NCI-H524 treated with DMSO at 0.1 percent for 48 hours (cell line): ENCODE measurements at places on chromosomes 6 and 20.
A peak's percentile ranks its signal among the peaks of the same experiment; 100 is the strongest.

DNA sequence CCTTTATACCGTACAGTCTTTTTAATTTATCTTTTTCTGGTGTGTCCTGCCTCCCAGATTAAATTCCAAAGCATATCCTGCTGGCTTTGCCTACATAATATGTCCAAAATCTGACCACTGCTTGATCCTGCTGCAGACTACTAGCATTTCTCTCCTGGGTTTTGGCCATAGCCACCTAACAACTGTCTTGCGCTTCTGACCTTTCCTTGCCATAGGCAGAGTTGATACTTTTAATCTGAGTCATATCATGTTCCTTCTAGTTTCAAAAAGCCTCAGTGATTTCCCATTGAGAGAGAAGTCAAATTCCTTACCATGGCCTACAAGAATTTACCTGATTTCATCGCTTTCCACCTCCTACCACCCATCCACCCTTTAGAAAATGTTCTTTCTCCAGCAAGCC is 104.8 kb downstream of the BCKDHB start:
- no peak for DNase-seq

DNA sequence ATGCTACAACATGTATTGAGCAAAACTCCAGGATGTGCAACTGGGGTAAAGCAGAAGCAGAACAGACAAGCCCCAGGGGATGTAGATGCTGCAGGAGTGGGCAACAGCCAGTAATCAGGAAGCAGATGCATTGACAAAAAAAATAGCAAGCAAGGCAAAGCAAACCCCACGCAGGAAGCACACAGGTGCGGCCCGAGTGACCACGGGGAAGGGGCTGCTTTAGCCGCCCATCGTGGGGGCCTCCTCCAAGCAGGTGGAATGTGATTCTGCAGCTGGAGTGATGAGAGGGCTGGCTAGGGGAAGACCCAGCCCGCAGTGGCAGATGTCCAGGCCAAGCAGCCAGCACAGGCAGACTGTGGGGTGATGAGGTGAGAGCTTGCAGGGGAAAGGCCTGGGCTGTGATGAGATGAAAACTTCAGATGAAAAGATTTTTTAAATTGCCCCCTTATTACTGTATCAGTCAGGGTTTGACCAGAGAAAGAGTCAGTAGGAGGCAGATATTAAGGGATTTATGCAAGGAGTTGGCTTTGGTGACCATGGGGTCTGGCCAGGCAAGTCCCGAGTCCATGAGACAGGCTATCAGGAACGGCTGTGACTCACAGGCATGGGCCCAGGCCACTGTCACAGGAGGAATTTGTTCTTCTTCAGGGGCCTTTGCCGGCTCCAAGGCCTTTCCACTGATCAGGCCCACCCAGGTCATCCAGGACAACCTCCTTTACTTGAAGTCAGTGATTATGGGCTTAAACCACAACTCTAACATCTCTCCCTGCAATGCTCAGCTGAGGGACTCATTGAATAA is 207.6 kb downstream of the ANKRD60 start:
- DNase-seq, result no peak

GRCh38 chr6:2790588-2791449 is 25.6 kb downstream of the WRNIP1 start:
- DNase-seq, result peak; percentile 54

GRCh38 chr6:122610690-122611455 is 668 bp downstream of the PKIB start:
- DNase-seq, result no peak

GRCh38 chr6:41649596-41649995 is 11.3 kb downstream of the MDFI start:
- no peak for DNase-seq

DNA sequence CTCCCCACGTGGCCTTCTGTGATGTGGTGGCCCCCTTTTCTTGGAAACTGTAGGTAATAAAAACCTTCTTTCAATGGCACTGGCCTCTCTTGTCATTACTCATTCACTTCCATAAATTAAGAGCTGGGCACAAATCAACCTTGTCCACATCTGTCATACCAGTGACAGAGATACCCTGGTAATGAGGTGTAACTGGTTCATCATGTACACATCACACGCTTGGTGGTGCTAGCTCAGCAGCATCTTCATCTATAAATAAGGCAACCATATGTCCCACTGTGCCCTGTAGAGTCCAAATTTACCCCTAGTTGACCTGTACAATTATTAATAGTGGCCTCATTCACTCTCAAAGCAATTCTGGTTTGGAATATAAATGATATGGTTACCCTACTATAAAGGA is 245.6 kb downstream of the HIVEP2 start:
- DNase-seq, result no peak

DNA sequence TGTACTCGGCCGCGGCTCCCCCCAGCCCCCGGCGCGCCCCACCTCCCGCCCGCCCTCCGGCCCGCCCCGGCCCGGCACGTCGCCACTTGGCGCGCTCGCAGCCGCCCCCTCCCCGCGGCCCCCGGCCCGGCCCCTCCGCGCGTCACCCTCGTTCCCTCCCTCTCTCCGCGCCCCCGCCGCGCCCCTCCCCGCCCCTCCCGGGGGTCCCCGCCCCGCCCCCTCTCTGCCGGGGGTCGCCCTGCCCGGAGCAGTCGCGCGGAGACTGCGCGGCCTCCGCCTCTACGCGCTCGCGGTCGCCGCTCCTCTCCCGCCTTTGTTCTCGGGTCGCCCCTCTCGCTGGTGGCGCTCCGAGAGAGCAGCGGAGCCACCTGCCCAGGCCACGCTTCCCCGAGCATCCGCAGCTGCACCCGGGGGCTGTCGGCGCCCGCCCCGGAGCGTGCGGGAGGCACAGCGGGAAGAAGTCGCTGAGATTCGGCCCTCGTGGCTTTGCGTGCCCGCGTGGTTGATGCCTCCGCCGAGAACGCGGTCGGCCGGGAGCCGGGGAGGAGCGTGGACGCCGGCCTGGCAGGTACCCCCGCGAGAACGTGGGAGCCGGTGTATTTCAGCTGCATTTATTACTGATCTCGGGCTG is at the start of gene PHF10:
PHF10 (minus strand) TSS at position 7 of the 631 bp plus-strand sequence. CDS start 569 bp downstream, outside the sequence.
- no peak for DNase-seq

DNA sequence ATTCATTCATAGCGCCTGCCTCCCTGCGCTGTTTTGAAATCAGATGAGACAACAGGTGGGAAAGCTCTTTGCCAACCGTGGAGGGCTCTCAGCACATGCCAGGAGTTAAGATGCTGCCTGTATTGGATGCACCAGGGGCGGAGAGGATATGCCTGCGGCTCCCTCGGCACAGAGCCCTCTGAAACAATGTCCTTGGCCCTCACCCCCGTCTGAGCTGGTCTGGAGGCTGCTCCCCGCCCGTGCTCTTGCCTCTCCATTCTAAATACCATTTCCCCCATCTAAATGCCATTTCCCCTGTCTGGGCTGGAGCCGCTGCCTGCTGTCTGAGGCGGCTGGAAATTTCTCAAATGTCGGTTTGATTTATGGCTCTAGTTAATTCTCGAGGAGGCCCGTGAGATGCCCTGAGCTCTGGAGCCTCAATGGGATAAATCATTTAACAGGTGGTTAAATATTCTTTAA is 50.8 kb upstream of the MLN start:
- peak; percentile 66 for DNase-seq

- no peak for DNase-seq
These were observed 229.3 kb downstream of the SYNDIG1 start for GRCh38 chr20:24698706-24699206.

DNA sequence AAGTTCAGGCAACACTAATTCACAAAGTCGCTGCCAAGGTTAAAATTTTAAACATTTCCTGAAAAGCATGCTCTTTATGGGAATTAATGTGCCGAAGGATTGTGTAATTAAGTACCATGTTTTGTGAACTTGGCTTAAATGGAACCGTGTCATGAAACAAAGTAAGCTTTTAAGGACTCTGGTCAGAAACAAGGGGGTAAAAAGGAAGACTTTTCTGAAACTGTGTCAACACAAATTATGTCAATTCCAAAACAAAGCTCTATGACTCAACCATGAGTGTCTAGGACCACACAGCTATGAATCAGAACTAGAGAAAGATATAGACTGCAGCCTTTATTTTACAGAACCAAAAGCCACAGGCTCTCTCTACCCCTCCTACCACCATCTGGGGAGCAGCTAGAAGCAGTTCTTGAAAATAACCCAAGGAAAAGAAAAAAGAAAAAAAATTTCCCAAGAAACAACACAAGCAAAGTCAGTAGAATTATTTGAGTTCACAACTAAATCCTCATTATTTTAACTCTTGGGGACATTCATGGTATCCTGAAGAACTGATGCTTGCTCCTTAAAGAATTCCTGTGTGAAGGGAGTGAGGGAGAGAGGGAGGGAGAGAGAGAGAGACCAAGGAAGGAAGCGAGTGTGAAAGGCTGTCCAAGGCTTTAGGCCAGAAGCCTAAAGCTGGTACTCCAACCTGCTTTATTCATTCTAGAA is 81.9 kb downstream of the ZMYND8 start:
- DNase-seq, result no peak

GRCh38 chr6:136566007-136566487 is 15.8 kb upstream of the MAP7 start:
- no peak for DNase-seq

DNA sequence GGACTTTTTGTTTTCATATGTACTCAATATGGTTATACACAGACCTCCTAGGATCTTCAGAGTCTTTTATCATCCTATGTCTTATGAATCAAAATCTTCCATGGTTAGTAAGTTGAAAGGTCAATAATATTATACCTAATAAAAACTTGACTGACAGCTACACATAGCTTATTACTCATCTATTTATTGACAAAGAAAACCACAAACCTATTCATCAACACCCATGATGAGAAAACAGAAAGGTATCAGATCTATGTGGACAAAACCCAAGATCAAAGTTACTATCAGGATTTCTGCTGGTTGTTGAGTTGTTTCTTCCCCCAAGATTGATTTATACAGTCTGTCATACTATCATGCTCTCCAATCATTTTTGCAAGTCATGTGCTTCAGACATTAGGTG is 460.1 kb upstream of the MANEA start:
- DNase-seq, result no peak

DNA sequence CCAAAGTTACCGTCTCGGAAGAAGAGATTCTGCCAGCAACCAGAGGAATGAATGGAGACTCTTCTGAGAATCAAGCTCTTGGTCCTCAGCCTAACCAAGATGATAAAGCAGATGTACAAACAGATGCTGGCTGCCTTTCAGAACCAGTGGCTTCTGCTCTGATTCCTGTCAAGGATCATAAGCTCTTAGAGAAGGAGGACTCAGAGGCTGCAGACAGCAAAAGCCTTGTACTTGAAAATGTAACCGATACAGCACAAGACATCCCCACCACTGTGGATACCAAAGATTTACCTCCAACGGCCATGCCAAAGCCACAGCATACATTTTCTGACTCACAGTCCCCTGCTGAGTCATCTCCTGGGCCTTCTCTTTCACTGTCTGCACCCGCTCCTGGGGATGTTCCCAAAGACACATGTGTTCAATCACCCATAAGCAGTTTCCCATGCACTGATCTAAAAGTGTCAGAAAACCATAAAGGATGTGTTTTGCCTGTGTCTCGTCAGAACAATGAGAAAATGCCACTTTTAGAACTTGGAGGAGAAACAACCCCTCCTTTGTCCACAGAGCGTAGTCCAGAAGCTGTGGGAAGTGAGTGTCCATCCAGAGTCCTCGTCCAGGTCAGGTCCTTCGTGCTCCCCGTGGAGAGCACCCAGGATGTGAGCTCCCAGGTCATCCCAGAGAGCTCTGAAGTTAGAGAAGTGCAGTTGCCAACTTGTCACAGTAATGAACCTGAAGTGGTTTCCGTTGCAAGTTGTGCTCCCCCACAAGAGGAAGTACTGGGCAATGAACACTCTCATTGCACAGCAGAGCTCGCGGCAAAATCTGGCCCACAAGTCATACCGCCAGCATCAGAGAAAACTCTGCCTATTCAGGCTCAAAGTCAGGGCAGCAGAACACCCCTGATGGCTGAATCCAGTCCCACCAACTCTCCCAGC is 109.6 kb downstream of the RTN4IP1 start:
- DNase-seq, result peak; percentile 79

- DNase-seq, result no peak
These were observed 3.4 kb downstream of the HSPA1B start for GRCh38 chr6:31830886-31831335.

- no peak for DNase-seq
These were observed 97.3 kb upstream of the SGK1 start for GRCh38 chr6:134415194-134415593.

- peak; percentile 97 for DNase-seq
These were observed 671 bp downstream of the E2F1 start for GRCh38 chr20:33685328-33686099.

- no peak for DNase-seq
These were observed 8.5 kb downstream of the CNPY3 start for GRCh38 chr6:42937548-42938427.

GRCh38 chr6:159892053-159892452 is 1.3 kb downstream of the MAS1 start:
- peak; percentile 81 for DNase-seq

DNA sequence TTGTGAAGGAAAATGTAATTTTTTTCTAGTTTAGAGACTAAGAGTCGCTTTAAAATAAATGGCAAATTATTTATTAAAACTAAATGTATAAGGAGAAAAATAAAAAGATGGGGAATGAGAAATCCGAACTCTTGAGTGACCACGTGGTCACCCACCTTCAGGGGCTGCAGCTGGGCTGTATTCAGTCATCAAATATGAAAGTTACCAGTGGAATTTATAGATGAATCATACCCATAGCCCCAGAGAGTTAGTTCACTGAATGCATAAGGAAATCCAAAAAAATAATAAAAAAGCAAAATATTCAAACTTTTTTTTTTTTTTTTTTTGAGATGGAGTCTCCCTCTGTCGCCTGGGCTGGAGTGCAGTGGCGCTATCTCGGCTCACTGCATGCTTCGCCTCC is 947.7 kb upstream of the ADGRB3 start:
- no peak for DNase-seq

DNA sequence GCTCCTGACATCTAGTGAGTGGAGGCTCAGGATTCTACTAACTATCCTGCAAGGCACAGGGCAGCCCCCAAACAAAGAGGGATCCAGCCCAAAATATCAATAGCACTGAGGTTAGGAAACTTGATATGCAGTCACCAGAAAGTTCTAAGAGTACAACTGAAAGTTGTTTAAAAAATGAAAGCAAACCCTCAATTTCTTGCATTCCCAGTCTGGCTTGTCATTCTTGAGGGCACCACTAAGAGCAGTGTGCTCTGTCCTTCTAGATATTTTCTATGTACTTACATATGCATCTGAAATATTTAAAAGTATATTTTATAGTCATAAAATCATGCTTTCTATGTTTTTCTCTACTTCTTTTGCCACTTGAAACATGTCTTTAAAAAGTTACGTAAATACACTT is 35.9 kb downstream of the CST8 start:
- no peak for DNase-seq

DNA sequence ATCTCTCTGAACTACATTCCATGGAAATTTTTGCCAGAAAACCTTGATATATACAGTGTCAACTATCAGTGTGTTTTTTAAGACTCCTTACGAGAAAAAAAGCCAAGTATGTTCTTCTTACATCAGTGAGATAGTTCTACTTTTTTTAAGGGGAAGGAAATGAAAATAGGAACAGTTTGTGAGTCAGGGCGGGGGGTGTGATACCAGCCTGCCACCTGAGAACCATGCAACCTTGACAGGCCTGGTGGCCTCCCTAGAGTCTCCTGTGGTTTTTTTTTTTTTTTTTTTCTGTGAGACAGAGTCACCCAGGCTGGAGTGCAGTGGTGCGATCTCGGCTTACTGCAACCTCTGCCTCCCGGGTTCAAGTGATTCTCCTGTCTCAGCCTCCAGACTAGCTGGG is 96.3 kb upstream of the GCM1 start:
- no peak for DNase-seq

- DNase-seq, result no peak
These were observed 44.1 kb downstream of the TMEM14B start for GRCh38 chr6:10791673-10792072.
